Occipital lobe (tissue), 3 donors: ENCODE measurements at places on chromosomes 4 and X. TPM values are rescaled to one million over a fixed set of nuclear protein-coding genes. Genes with fewer than 3 reads are reported as not detected.

DNA sequence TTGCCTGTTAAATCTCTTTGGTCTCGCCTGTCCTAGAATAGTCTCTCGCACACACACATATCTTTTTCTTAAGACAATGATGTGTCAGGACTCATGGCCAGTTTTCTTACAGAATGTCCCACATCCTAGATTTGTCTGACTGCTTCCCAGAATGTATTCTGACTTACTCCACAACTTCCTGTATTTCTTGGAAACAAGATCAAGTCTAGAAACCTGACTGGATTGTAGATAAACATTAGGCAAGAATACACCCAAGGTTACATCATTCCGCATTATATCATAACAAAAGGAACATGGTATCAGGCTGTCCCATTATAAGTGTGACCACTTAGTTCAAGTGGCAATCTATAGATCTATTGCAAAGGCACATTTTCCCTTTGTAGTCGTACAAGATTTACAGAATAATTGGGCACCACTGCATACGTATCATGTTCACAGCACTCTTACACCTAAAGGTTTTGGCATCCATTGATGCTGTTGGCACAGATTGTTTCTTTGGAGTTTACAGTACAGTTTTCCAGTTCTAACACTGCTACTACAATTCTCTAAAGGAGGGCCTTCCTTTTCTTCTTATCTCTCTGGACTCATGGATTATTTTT is 56.4 kb downstream of the FBXW7 start:
- no peak for DNase-seq

The PCYT1B gene
- 22.5 TPM for total RNA-seq

DNA sequence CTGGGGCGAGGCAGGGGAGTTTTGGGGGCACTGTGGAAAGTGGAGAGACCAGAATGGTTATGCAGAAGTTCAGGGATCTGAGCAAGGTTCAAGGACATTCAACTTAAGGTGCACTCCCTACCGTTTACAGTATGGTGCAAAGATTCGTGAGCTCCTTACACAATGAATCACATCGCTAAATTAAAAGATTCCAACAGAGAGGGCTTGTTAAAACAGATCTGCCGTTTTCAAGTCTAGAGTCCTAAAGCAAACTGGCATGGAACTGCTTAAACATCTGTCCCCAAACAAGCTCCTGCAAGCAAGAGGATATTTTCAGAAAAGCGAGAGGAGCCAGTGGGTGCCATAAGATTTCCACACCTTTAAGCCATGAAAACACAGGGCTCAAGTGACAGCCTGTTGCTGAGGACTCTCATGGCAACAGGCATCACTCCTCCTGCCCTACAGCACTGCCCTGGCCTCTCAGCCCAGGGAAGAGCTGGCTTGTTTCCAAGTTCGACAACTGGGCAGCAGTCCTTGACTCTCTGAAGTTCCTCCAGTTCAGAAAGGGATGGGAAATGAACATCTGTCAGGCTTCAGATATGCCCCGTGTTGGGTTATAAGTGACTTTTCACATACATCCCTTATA is 10.0 kb downstream of the FAM184B start:
- no peak for DNase-seq

DNA sequence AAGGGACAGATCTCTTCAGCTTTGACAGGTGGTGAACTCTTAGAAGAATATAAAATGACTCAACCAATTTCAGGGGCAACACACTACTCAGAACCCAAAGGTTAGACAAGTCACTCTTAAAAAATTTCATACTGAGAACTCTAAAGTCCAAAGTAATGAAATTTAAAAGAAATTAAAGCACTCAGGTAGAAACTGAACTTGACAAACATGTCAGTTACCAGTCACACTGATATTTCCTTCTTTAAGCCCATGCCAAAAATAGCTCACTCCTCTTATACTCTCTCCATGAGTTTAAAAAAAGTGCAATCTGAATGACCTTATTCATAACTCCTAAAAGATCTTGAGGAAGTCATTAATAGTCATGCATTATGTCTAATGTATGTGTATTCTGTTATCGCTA is 40.3 kb downstream of the AMMECR1 start:
- DNase-seq: no peak

- no peak for DNase-seq
Measured at GRCh38 chr4:107665001-107665400, 55.0 kb downstream of the PAPSS1 start.
